SJCRH30 (cell line): ENCODE measurements at places on chromosomes 6 and 20.

DNA sequence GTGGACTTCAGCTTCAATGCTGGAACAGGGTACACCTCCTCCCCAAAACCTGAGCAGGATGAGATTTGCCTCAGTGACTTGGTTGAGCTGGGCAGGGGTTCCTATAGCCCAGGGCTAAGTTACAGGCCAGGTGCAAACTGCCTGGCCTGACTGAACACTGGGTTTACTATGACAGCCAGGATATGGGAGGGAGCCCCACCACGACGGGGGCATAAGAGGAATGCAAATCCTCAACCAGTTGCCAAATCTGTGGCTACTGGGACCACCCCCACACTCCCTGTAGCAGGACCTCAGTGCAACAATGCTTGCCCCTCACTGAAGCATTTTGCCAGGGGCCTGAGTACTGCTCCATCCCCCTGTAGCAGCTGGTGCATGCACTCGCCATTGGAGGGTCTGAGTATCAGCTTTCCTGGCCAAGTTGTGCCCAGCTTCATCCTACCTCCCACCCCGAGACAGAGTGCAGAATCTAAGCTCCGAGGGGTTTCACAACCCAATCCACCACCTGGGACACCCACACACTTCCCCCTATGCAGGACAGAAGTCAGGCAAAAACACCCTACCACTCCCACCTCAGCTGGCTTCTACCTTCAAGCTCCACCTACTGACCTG, 27.6 kb downstream of the TREML4 start:
- H3K27ac ChIP-seq: peak overlapping the region; percentile 73
- peaks cover 44% of the 10 kb centered on the region for H3K4me1 ChIP-seq
- H3K27me3 ChIP-seq: no peaks in the 10 kb centered on the region

DNA sequence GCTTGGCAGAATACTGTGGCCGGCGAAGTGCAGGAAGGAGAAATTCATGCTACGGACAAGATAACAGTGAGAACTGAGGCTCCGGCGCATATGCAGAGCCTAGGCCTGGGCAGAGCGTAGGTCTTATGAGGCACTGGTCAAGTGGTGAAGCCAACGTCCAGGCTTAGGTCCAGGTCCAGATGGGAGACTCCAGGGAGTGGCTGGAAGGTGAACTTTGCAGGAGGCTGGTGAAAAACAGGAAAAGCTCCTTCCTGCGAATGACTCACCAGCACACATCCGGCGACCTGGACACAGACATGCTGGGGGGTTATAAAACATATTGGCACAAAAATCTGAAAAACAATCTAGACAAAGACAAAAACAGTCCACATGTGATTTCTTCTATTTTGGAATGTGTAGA, 15.4 kb downstream of the C6orf141 start:
- H3K36me3 ChIP-seq: no peaks in the 10 kb centered on the region
- no peaks in the 10 kb centered on the region for H3K27me3 ChIP-seq
- no peak overlapping the region for H3K4me3 ChIP-seq
- H3K27ac ChIP-seq: no peak overlapping the region
- H3K4me1 ChIP-seq: peaks cover under 1% of the 10 kb centered on the region; the same call in 1 of the 2 replicates

- H3K27ac ChIP-seq: no peak overlapping the region
- H3K4me1 ChIP-seq: no peaks in the 10 kb centered on the region
- no peaks in the 10 kb centered on the region for H3K27me3 ChIP-seq
These were observed 1104.0 kb downstream of the EPHA7 start for GRCh38 chr6:92315312-92315711.

DNA sequence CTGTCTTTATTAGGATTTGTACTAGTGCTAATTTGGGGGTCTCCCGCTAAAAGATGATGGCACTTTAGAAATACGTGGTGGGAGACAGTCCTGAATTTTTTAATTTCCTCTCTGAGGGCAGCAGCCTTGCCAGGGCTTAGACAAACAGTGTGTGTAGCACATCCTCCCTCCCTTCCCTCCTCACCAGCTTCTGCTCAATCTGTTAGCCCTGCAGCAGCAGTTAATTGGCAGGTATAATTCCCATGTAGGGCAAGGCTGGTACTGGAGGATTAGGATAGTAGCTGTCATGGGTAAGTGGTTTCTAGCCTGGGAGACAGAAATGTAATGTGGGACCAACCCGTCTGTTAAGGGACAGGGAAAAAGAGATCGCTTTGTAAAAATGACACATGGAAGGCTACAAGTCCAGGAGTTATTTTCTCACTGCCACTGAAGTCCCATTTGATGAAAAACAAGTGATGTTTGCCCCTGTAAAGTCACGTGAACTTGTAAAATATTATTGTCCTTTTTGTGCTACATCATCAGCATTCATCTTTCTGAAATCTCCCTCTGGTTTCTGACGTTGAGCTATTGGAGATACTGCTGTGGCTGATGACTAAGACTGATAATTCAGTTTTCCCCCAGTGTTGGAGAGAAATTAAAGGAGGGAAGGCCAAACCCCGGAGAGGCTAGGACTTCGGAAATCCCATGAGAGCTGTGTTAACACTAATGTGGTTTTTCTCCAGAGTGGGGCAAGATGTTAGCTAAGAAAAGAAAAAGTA, 40.6 kb downstream of the CTNNBL1 start:
- H3K4me3 ChIP-seq: no peak overlapping the region
- DNase-seq: no peak
- no peak overlapping the region for H3K27ac ChIP-seq
- H3K4me1 ChIP-seq: no peaks in the 10 kb centered on the region

- no peaks in the 10 kb centered on the region for H3K36me3 ChIP-seq
- H3K4me3 ChIP-seq: no peak overlapping the region
- no peak for DNase-seq
- no peak overlapping the region for H3K27ac ChIP-seq
- peaks cover 7% of the 10 kb centered on the region; the same call in 1 of the 2 replicates for H3K4me1 ChIP-seq
These were observed 37.6 kb downstream of the NR2E1 start for GRCh38 chr6:108203189-108204112.

- H3K36me3 ChIP-seq: peaks cover 10% of the 10 kb centered on the region
- peaks cover 10% of the 10 kb centered on the region for H3K4me1 ChIP-seq
- DNase-seq: no peak
- H3K27ac ChIP-seq: no peak overlapping the region
These were observed 27.9 kb upstream of the CALHM6 start for GRCh38 chr6:116433206-116433712.

GRCh38 chr6:108955329-108955949, 107.2 kb downstream of the ARMC2 start:
- no peak overlapping the region for H3K27ac ChIP-seq
- no peaks in the 10 kb centered on the region for H3K27me3 ChIP-seq
- H3K36me3 ChIP-seq: no peaks in the 10 kb centered on the region
- H3K4me3 ChIP-seq: no peak overlapping the region

DNA sequence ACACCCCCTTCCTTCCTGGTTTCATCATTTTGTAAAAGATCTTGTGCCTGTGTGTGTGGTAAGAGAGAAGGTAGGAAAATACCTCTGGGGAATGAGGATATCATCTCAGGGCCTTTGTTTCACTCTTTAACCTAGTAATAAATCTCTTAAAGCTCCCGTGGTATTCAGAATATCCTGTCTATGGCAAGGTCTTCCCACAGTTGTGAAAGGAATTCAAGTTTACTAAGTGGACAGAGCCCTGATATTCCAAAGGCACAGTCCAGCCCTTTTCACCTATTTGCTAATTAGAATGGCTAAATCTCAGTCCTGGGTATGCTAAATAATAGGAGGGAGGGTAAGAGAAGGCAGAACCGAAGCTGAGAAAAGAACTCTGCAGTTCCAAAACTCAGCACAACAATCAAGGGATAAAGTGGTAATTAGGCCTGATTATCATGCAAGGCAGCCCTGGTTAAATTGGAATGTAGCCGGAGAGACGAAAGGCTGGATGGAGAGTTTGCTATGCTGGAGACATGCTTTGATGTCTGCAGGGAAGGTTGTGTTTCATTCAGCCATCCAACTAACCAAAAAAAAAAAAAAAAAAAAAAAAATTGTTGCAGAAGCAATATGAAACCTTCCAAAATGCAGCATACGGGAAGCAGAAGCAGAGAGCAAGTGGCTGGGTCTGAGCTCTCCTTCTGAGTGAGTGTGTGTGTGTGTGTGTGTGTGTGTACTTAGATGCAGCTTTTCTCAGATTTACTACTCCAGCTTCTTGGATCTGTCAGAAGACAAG, 28.5 kb upstream of the PIM1 start:
- H3K4me3 ChIP-seq: peak overlapping the region; percentile 18
- peak overlapping the region; percentile 68 for H3K27ac ChIP-seq
- peaks cover 56% of the 10 kb centered on the region for H3K4me1 ChIP-seq
- H3K27me3 ChIP-seq: no peaks in the 10 kb centered on the region
- H3K36me3 ChIP-seq: no peaks in the 10 kb centered on the region
- peak; percentile 63 for DNase-seq

DNA sequence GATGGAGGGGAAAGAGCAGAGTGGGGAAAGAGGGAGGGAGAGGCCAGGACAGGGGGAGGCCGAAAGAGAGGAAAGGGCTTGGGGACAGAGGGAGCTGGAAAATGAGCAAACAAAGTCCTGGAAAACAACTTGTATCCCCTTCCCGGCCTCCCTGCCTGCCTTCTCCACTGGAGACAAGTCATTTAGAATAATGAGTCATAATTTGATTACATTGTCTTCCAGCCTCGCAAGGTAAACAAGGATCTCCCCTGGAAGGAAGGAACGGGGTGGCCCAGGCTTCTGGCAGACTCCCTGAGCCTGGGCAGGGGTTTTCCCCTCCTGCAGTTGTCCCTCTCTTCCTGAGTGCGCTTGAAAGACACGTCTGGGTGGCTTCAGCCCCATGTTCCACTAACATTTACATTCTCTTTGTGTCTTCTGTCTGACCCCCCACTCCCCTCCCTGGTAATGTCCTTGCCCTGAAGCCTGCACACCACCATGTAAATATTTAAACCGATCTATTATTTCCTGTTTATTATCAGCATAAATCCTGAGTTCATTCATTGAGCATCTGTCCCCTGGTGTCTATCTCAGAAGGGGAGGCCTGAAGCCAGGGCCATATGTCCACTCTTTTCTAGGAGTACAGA, 12.1 kb upstream of the MRPS18A start:
- no peaks in the 10 kb centered on the region for H3K27me3 ChIP-seq
- H3K4me1 ChIP-seq: peaks cover 68% of the 10 kb centered on the region
- H3K4me3 ChIP-seq: no peak overlapping the region
- peak overlapping the region; percentile 20; the same call in 1 of the 2 replicates for H3K27ac ChIP-seq

GRCh38 chr20:44447827-44448419, 27.8 kb upstream of the TTPAL start:
- H3K27me3 ChIP-seq: peaks cover 33% of the 10 kb centered on the region
- H3K4me1 ChIP-seq: no peaks in the 10 kb centered on the region
- H3K36me3 ChIP-seq: no peaks in the 10 kb centered on the region
- no peak overlapping the region for H3K4me3 ChIP-seq
- DNase-seq: no peak
- H3K27ac ChIP-seq: no peak overlapping the region

DNA sequence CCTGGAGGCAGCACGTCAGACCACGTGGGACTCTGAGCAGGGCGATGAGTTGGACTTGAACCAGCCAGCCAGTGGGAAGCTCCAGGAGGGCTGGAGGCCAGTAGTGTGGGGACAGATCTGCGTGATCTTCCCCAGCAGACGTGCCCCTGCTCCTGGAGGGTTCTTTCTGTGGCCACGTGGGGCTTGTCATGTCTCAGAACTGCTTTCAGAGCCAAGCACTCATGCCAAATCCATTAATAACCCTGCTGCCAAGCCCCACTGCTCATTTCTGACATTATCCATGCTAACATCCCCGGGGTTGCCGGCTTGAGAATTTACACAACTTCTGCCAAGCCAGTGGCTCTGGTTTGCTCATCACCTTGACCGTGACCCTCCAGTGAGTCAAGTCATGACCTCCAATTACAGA, 38.3 kb downstream of the SIRPA start:
- H3K4me3 ChIP-seq: no peak overlapping the region
- no peaks in the 10 kb centered on the region for H3K4me1 ChIP-seq
- DNase-seq: no peak
- no peaks in the 10 kb centered on the region for H3K36me3 ChIP-seq

- H3K4me3 ChIP-seq: no peak overlapping the region
- no peak overlapping the region for H3K27ac ChIP-seq
- no peak for DNase-seq
- no peaks in the 10 kb centered on the region for H3K4me1 ChIP-seq
- no peaks in the 10 kb centered on the region for H3K36me3 ChIP-seq
These were observed 147.8 kb downstream of the CD83 start for GRCh38 chr6:14265049-14266021.
